CD4-positive, CD25-positive, alpha-beta regulatory T cell (primary cell): ENCODE measurements at places on chromosomes 16 and 17. TPM values are rescaled to one million over a fixed set of nuclear protein-coding genes. Genes with fewer than 3 reads are reported as not detected.

Gene KRT28
- not detected for polyA plus RNA-seq

Gene CTRL
- 1.00 TPM for polyA plus RNA-seq

Gene SLC25A11
- polyA plus RNA-seq = 69.3 TPM

Gene TPPP3
- polyA plus RNA-seq = not detected

Gene CHST4
- not detected for polyA plus RNA-seq

Gene PDE6G
- 0.94 TPM for polyA plus RNA-seq

Gene SPNS2
- polyA plus RNA-seq = not detected

Gene GPATCH8
- 25.5 TPM for polyA plus RNA-seq

Gene IGSF6
- 0.20 TPM for polyA plus RNA-seq

Gene CMTM2
- not detected for polyA plus RNA-seq

Gene CAPNS2
- polyA plus RNA-seq = not detected

Gene NPIPA8
- polyA plus RNA-seq = 0.29 TPM

Gene ZNF785
- polyA plus RNA-seq = 3.0 TPM

Gene ABAT
- 3.3 TPM for polyA plus RNA-seq

Gene ZG16B
- polyA plus RNA-seq = 0.60 TPM

Gene SLC39A11
- 10.9 TPM for polyA plus RNA-seq

Gene CD7
- 56.3 TPM for polyA plus RNA-seq

Gene CCL7
- polyA plus RNA-seq = not detected

Gene CREBBP
- polyA plus RNA-seq = 3.3 TPM

Gene CPHXL2
- polyA plus RNA-seq = not detected

Gene P2RX5
- polyA plus RNA-seq = 16.4 TPM

Gene ZSCAN10
- not detected for polyA plus RNA-seq

Gene SULT1A2
- polyA plus RNA-seq = not detected

Gene SMURF2
- 4.7 TPM for polyA plus RNA-seq

Gene CDR2L
- polyA plus RNA-seq = 0.05 TPM

Gene CBX2
- polyA plus RNA-seq = not detected

Gene PPP1R27
- not detected for polyA plus RNA-seq

Gene HASPIN
- polyA plus RNA-seq = 0.27 TPM

Gene HOXB2
- 42.4 TPM for polyA plus RNA-seq

Gene ZNF385C
- not detected for polyA plus RNA-seq

Gene KRTAP3-1
- not detected for polyA plus RNA-seq

Gene TEKT5
- not detected for polyA plus RNA-seq

Gene ATP2C2
- polyA plus RNA-seq = 0.10 TPM

Gene CLEC18A
- polyA plus RNA-seq = not detected

Gene OTOP2
- polyA plus RNA-seq = not detected

Gene TM4SF5
- not detected for polyA plus RNA-seq

Gene PIRT
- not detected for polyA plus RNA-seq

Gene EIF1
- polyA plus RNA-seq = 1,357 TPM

Gene TEKT1
- not detected for polyA plus RNA-seq

Gene RTN4RL1
- 0.14 TPM for polyA plus RNA-seq

Gene KREMEN2
- not detected for polyA plus RNA-seq

Gene BCAR1
- polyA plus RNA-seq = 0.38 TPM

Gene NECAB2
- not detected for polyA plus RNA-seq

Gene DNAJA2
- polyA plus RNA-seq = 110 TPM

Gene EPX
- polyA plus RNA-seq = not detected

Gene TP53TG3
- not detected for polyA plus RNA-seq

Gene CES3
- polyA plus RNA-seq = 0.27 TPM

Gene SEPTIN1
- 205 TPM for polyA plus RNA-seq
